ENCODE measurements at places on chromosomes 2 and 18. TPM values are rescaled to one million over a fixed set of nuclear protein-coding genes. Genes with fewer than 3 reads are reported as not detected.
A peak's percentile ranks its signal among the peaks of the same experiment; 100 is the strongest.

DNA sequence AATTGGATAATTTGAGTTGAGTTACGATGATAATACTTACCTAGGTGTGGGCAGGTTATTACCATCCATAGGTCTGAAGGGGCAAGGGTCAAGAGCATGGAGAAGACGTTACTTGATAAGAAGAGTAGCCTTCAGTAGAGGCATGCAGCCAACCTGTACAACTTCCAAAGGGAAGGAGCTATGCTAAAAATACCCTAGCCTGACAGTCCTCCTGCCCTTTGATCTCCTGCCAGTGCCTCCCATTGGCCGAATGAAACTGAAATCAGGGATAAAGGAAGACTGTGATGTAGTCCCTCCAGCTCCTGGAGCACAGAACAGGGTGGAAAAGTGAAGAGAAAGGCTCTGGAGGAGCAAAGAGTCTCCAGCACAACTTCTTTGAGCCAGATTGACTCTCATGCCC is 487.4 kb downstream of the ADCYAP1 start:
- DNase-seq, result no peak

- DNase-seq, result no peak
Measured at GRCh38 chr2:189698020-189698887, 23.8 kb downstream of the ANKAR start.

GALNT1 gene
- polyA plus RNA-seq, result 48.1 TPM

ICOS gene
- polyA plus RNA-seq, result 0.04 TPM

- no peak for DNase-seq
Measured at GRCh38 chr18:58025733-58026132, 18.3 kb upstream of the NEDD4L start.

DNA sequence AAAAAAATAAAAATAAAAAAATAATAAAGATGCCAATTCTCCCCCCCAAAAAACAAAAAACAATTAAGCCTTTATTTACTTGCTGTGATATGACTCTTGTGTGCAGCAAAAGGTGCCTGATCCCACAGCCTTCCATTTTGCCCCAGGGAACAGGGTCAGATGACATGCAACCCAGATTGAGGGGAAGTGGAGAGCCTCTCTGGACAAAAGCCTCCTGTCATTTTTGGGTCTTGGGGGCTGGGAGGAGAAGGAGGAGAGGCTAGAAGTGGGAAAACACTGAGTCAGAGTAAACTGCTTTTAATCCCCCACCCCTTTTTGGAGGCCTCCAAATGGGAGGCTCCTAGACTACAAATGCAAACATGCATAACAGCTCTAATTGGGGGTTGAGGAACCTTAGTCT is 46.6 kb upstream of the SCG2 start:
- DNase-seq, result no peak

- no peak for DNase-seq
Measured at GRCh38 chr2:98099939-98100743, 13.2 kb downstream of the VWA3B start.

DNPEP gene
- 41.6 TPM for polyA plus RNA-seq

ARL4C gene
- polyA plus RNA-seq, result 55.0 TPM

DNA sequence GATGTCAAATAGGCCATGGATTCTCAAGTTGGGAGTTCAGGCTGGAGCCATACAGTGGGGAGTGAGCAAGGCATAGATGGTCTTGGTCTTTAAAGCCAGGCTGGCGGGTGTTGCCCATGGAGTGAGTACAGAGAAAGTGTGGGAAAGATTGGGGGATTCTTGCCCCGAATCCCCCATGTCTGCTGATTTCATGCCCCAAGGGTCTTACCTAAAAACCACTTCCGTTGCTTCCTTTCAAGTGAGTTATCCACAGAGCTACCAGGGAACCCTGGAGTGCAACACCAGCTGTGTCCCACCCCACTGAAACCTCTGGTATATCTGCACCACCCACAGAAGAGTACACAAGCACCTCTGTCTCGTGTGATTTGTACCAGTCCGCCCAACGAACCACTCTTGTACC is 31.4 kb downstream of the FHOD3 start:
- DNase-seq, result no peak

NEU2 gene
- polyA plus RNA-seq, result not detected

UGT1A5 gene
- 1.3 TPM for polyA plus RNA-seq

RFX8 gene
- polyA plus RNA-seq, result not detected

DNA sequence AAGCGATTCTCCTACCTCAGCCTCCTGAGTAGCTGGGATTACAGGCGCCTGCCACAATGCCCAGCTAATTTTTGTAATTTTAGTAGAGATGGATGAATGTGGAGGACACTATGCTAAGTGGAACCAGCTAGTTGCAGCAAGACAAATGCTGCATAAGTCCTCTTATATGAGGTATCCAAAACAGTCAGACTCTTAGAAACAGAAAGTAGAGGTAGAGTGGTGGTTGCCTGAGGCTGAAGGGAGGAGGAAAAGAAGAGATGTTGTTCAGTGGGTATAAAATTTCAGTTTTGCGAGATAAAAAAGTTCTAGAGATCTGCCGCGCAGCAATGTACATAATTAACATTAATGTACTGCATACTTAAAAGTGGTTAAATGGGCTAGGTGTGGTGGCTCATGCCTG is 145.3 kb upstream of the SPRED2 start:
- DNase-seq, result no peak

- DNase-seq, result no peak
Measured at GRCh38 chr18:62105376-62105775, 81.5 kb downstream of the PIGN start.

GRCh38 chr2:66699793-66700676 is 265.1 kb downstream of the MEIS1 start:
- DNase-seq, result no peak

RAD51AP2 gene
- polyA plus RNA-seq, result 0.01 TPM

- no peak for DNase-seq
Measured at GRCh38 chr2:50724837-50725236, 307.1 kb downstream of the NRXN1 start.

DNA sequence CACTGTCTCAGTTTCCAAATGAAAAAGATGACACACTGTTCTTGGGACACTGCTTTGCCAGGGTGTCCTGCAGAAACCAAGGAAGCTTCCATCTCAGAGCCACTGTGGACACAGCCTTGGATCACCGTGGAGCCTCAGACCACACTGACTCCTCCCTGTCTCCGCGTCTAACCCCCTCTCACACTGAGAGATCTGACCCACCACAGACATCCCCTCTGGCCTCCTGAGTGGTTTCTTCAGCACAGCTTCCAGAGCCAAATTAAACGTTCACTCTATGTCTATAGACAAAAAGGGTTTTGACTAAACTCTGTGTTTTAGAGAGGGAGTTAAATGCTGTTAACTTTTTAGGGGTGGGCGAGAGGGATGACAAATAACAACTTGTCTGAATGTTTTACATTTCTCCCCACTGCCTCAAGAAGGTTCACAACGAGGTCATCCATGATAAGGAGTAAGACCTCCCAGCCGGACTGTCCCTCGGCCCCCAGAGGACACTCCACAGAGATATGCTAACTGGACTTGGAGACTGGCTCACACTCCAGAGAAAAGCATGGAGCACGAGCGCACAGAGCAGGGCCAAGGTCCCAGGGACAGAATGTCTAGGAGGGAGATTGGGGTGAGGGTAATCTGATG is 113.4 kb upstream of the PKDCC start:
- no peak for DNase-seq

GRCh38 chr18:49249521-49249920 is 210.9 kb downstream of the DYM start:
- DNase-seq, result peak; percentile 58

- no peak for DNase-seq
Measured at GRCh38 chr2:118061135-118061955, 26.9 kb upstream of the INSIG2 start.

DNA sequence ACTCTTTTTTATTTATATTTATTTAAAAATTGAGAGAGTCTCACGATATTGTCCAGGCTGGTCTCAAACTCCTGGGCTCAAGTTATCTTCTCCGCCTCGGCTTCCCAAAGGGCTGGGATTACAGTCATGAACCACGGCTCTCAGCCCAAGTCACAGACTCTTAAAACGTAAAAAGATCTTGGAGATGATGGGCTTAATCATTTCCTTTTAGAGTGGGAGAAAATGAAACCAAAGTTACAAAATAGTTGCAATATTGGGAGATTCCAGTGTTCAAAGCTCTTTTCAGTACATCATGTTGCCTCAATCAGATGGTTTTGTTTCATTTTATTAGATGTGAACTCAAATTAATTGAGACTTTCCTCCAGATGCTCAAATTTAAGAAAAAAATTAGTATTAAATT is 151.4 kb upstream of the XPO1 start:
- no peak for DNase-seq

CHAC2 gene
- 10.9 TPM for polyA plus RNA-seq

DNA sequence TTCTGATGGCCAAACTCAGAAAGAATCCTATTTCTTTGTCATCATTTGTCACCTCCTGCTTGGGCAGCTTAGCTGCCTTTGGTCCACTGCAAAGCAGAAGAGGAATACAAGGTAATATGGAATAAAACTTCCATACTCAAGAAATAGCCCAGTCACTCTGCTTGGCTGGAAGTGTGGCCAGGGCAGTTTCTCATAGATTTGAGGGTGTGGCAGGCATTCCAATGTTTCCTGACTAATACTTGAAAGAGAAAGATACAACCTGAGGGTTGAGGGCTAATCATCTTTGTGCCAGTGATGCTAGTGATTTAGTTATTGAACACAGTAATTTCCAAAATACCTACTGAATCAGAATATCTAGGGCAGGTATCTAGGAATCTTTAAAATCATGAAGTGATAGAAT is 83.1 kb downstream of the FAM161A start:
- DNase-seq, result no peak

UGT1A3 gene
- polyA plus RNA-seq, result 1.8 TPM

GRCh38 chr18:9032519-9032918 is 70.0 kb upstream of the NDUFV2 start:
- DNase-seq, result no peak

DNA sequence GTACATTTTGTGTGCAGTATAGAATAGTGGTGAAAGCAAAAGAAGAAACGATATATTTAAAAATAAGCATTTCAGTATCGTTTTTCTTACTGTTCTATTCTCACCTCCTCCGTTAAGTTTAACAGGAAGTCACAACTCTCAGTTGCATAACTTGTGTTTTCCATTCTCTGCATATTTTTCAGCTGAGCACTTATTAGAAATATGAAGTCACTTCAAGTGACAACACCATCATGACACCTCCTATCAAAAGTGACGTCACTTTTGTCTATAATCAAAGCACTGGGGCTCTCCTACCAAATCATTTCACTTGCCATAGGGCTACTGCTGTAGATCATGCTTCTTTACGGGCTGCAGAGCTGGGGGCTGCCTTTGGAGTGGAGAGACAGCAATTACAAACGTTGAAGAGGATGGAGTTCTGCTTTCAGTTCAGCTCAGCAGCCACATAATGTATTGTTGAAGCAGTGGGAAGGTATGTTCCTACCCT is 36.3 kb downstream of the STAT4 start:
- no peak for DNase-seq

GRCh38 chr2:239523147-239523953 is 122.5 kb upstream of the HDAC4 start:
- DNase-seq, result no peak

HTR2B gene
- polyA plus RNA-seq, result not detected

GRCh38 chr18:36830158-36830495 is 1.2 kb downstream of the KIAA1328 start:
- no peak for DNase-seq

- no peak for DNase-seq
Measured at GRCh38 chr2:117703858-117704257, 110.6 kb upstream of the DDX18 start.

DNA sequence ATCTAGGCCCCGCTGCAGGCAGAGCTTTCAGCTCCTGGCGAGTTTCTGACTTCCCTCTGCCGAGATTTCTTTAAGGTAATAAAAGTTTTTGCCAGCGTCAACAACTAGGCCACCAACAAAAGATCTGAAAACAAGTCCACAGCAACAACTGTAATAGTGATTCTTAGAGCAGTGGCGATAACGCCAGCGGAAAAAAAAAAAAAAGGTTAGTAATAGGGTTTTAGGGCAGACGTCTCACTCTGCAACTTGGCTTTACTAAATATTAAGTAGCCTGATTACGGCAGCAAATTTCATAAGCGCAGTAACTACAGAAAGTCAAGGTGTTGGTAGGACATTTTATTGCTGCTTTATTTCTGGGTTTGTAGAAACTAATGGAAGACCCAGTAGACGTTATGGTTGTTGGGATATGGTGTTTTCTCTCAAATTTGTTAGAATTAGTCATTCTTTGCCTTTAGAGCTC is 481 bp downstream of the SLC30A6 start:
- DNase-seq, result no peak

GRCh38 chr2:42942214-42942989 is 150.0 kb upstream of the HAAO start:
- no peak for DNase-seq

C1QL2 gene
- not detected for polyA plus RNA-seq

GRCh38 chr2:125280265-125280664 is 1255.2 kb downstream of the CNTNAP5 start:
- DNase-seq, result no peak

DNA sequence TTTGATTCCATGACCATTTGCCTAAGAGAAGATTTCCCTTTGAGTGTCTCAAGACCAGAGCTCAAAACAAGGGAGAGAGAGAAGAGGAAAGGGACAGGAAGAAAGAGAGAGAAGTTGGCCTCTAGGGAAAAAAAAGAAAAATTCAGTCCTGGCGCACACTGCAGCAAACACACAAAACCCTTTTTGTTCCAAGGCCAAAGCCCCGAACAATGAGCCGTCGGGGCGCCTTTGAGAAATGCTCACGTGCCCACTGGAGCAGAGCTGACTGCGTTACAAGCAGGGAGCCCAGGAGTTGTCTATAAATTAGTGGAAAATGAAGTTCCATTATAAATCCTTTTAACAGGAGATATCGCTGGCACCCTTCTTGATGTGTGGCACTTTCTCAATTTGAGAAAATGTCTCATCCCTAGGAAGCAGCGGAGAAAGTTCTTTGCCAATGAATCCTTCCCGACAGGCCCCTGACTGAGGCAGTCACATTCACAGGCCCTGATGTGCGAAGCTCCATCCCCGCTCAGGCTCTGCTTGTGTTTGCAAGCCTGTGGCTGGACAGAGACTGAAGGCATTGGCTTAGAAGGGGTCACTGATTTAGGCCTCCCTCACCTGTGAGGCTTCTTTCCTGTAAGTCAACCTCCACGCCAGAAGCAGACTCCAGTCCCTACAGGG is 32.1 kb upstream of the NCKAP5 start:
- no peak for DNase-seq

SP9 gene
- polyA plus RNA-seq, result not detected
